ENCODE measurements at places on chromosomes 1 and 21. TPM values are rescaled to one million over a fixed set of nuclear protein-coding genes. Genes with fewer than 3 reads are reported as not detected.

PAX7 gene
- not detected for total RNA-seq

LENEP gene
- not detected for total RNA-seq

LCE1E gene
- not detected for total RNA-seq

HCN3 gene
- total RNA-seq: 0.56 TPM

TSTD1 gene
- total RNA-seq: 31.3 TPM

SPRR2E gene
- total RNA-seq: not detected

TNFRSF18 gene
- not detected for total RNA-seq

OPTC gene
- total RNA-seq: not detected

PTPRU gene
- 9.6 TPM for total RNA-seq

TNFSF4 gene
- total RNA-seq: 0.49 TPM

Data from right lobe of liver (tissue), 6 donors.